ENCODE measurements at places on chromosomes 5 and 9.

- no peak for DNase-seq
Measured at GRCh38 chr5:176362233-176362490, 598 bp upstream of the KIAA1191 start.

GRCh38 chr9:122821278-122821943, 7.0 kb downstream of the PDCL start:
- DNase-seq = peak; percentile 95

GRCh38 chr9:133939171-133939785, 52.8 kb downstream of the VAV2 start:
- no peak for DNase-seq

DNA sequence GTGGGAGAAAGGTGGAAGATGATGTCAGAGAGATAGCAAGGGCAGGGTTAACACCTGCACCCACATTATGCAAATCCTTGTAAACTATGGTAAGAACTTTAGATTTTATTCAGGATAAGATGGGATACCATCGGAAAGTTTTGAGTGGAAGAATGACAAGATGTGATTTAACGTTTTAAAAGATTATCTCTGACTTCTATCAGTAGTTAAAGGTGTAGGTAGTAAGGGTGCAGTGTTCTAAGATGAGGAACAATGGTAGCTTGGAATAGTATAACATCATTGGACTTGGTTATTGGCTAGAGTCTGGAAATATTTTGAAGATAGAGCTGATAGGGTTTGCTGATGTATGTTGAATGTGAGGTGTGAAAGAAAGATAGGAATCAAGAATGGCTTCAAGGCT, 211.3 kb downstream of the CCDC171 start:
- no peak for DNase-seq

DNA sequence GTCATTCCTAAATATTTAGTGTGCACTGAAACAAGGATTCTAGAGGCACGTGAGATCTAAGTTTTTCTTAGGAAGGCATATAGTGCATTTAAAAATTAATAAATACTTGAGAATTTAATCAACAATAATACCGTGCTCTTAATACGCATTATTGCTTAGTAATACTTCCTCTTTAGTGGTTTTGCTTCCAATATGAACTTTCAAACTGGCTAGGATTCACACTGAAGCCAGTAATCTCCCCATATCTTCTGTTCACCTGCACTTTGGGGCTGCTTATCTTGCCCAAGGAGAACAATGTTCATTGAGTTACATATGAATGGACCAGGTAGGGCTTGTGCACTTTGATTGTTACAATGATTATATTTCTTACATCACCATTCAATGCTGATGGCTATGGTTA, 180.5 kb upstream of the RIOK2 start:
- no peak for DNase-seq

DNA sequence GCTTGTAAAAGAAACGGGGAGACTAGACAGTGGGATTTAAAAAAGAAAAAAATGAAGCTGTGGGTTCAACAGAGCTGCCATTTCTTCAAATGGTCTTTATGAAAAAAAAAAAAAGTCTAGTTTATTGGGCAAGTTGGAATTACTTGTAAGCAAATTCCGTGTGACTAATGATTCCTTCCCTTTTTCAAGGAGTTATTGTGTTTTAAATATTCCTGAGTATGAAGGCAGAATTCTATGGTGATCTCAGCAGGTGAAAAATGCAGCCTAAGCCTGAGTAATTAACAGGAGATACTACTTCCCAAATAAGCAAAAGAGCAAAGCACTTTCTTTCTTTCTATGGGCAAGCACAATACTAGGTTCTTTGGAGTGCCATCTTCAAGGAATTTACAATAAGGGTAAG, 481.9 kb downstream of the ZNF608 start:
- DNase-seq = no peak

DNA sequence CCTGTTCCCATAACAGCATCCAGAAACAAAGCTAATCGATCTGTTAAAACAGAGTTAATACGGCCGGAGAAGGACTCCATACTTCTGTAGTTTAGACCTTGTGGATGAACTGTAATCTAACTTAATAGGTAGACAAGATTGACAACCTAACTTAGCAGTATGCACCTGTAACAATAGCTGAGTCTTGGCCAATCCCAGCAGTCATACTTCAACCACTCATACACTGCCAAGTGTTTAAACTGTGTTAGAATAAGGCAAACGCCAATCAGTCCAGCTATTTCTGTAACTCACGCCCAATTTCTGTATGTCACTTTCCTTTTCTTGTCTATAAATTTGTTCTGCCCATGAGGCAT, 33.7 kb upstream of the MACIR start:
- DNase-seq = no peak

GRCh38 chr5:139389701-139390638, at the start of gene MZB1:
Gene MZB1 (minus strand): TSS chr5:139389913. CDS start chr5:139389856, 57 bp downstream.
- no peak for DNase-seq

DNA sequence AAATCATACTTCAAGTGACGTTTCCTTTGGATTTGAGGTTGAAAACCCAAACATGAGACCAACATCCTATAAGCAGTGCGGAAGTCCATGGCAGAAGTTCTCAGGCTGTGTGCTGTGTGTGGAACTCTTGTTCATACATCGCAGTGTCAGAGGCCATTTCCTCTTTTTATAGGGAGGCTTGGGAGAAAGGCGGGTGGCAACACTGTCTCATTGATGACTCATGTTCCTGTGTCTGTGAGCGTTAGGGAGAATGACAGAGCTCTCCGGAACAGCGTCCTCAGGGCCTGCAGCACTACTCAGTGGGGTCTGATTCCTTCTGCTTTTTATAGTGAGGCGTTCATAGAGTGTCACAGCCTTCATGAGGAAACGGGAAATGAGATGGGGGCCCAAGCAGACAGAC, 98.8 kb upstream of the BASP1 start:
- peak; percentile 98 for DNase-seq

DNA sequence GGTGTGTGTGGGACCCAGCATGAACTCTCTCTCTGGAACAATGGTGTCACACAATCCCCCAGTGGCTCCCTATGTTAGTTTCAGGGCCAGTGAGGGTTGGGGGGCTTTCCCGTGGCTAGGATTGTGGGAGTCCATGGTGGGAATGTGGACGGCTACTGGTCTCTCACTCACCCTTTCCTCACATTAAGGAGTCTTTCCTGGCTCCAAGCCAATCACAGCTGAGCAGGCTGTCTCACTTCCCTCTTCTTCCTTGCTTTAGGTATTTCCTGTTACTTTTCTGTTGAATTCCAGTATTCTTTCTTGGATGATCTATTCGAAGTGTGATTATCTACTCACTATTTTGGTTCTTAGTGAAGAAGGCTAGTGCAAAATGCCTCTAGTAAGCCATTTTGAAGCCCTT, 324.4 kb upstream of the MPDZ start:
- peak; percentile 55 for DNase-seq

DNA sequence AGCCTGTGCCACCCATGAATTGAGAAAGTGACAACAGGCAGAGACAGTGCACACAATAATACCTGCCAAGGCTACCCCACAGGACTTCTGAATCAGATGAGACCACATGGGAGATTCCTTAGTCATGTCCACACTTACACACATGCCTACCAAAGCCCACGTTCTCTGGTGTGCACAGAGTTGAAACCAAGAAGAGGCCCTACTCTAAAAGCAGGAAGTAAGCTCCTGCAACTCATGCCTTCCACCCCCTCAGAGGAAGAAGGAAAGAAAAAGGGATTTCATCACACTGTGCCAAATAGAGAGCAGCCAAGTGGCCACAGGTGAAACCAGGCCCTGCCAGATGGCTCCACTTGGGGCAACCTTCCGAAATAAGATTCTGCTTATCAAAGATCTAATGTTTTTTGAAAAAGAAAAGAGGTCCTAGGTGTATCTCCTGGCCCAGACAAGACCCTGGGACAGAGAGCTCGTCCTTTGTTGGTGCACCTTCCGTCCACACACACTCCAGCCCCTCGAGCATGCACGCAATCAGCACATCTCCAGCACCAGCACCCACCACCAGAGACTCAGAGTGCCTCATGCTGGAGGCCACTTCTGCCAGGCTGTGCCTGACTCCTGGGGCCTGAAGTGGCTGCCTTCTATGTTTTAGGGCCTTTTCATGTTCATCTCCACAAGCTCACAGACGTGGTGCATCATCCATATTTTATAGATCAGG, 114.6 kb upstream of the SPOCK1 start:
- DNase-seq = no peak

DNA sequence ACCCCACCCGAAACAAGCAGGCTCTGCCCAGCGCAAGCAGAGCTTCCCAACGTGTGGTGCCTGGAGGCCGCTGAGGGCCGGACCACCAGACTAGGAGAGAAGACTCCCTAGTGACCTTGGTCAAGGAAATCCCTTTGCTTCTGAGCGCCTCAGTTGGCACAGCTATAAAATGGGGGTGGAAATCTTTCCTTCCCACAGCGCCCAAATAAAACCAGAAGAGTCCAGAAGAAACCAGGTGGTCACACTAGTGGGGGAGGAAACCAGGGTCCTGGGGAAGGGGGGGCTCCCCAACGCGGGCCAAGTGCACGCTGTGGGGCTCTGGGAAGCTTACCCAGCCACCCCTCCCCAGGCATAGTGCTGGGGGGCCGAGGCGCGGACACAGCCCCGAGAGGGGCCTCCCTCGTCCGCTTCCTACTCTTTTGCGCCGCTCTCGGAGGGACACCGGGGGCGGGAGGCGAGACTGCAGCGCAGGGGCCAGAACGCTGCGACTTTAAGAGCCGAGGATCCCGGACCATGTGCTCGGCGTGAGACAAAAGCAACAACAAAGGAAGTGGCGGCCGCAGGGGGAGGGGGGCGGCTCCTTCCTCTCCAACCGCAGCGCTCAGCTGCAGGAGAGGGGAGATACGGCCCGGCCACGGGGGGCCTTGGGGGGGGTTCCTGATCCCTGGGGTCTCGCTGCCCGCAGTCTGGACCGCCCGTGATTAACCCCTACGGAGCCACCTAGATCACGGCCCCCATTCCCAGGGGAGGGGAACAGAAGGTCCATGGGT, 885 bp downstream of the RNF44 start:
- peak; percentile 52 for DNase-seq

DNA sequence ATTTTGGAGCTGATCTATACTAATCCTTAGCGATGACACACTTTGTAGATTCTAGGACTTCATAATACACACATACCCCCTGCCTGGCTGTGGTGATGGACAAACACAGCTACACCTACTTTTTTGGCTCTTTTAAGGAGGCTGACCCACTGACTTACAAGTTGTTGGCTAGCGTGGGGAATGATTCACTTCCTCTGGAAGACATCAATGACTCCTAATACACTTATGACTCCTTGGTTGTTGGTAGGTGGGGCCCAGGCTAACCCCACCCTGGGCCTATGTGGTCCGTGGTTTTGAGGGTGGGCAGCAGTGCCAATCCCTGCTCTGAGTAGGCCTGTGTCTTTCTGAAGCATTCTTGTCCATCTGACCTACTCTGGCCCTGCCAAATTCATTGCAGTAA, 144.4 kb downstream of the SLC12A2 start:
- peak; percentile 3 for DNase-seq

DNA sequence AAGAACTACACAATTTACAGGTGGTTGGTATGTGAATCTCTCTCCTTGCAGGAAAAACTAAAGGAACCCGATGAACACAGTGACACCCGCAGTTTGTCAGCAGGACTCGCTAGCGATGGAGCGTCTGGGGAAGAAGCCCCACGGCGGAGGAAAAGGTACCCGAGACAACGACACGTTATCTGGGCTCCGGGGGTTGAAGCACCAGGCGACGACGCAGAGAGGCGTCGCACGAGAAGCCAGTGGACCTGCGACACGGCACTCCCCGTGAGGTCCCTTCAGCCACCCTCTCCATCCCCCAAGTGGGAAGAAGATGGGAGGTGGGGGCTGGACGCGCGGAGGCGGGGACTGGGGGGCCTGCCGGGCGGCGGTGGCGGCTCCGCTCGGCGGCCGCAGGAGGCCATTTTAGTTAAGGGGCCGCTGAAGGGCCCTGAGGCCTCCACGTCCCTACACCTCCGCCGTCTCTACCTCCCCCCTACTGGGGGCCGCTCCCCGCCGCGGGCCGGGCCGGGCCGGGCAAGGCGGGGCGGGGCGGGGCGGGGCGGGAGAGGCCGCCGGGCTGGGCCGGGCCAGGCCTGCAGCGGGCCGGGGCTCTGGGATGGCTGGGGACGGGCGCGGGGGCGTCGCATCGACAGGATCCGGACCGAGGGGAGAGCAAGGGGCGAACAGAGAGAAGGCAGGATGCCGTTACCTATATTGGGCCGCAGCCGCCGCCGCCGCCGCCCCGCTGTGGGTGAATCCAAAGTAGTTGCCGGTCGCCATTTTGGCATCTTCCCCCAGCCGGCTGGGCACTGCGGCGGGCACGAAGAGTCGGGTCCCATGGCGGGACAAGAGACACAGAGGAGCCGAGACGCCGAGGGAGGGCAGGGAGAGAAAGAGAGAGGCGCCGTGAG, 754 bp downstream of the ZFR start:
- no peak for DNase-seq

GRCh38 chr9:111966861-111967291, 70.3 kb downstream of the UGCG start:
- no peak for DNase-seq

GRCh38 chr9:35340046-35340445, 149.9 kb upstream of the RUSC2 start:
- no peak for DNase-seq

GRCh38 chr5:168304349-168304748, 12.9 kb downstream of the WWC1 start:
- no peak for DNase-seq

DNA sequence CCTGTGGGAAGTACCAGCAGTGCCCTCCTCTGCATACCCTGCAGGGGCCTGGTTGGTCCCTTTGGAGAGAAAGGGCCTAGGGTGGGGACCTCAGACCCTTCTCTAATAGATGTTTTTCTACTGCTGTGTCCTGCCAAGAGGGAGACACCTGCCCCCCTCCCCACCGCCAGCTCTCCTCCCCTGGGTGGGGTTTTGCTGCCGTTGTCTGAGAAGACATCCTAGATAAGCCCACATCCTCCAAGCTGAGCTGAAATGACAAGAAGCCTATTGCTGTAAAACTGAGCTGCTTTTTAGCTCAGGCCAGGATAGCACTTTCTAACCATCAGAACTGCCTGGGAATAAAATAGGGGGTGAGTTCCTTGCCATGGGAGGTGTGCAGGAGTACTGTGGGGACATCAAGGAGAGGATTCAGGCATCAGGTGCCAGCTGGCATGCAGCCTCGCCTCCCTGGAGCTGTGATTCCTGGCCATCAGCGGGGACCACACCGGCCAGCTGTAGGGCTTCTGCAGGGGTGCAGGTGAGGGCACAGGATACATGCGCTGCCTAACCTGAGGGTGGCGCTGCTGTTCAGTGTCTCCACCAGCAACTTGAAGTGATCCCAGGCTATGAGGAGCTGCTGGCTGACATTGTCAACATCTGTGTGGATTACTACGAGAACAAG, 37.9 kb downstream of the CYFIP2 start:
- DNase-seq = no peak

- DNase-seq = no peak
Measured at GRCh38 chr5:107806271-107806670, 135.5 kb upstream of the EFNA5 start.

Measured in pulmonary artery endothelial cell (primary cell).